ENCODE measurements at places on chromosomes 4 and X. TPM values are rescaled to one million over a fixed set of nuclear protein-coding genes. Genes with fewer than 3 reads are reported as not detected.
A peak's percentile ranks its signal among the peaks of the same experiment; 100 is the strongest.

CENPVL1 gene
- total RNA-seq = not detected

- peaks cover 36% of the 10 kb centered on the region for H3K27me3 ChIP-seq
- H3K4me3 ChIP-seq = no peak overlapping the region
- no peak overlapping the region for H3K27ac ChIP-seq
- no peaks in the 10 kb centered on the region for H3K36me3 ChIP-seq
- DNase-seq = no peak
- H3K4me1 ChIP-seq = peaks cover 6% of the 10 kb centered on the region
Observed at GRCh38 chr4:101787701-101788316, 2.7 kb upstream of the BANK1 start.

DNA sequence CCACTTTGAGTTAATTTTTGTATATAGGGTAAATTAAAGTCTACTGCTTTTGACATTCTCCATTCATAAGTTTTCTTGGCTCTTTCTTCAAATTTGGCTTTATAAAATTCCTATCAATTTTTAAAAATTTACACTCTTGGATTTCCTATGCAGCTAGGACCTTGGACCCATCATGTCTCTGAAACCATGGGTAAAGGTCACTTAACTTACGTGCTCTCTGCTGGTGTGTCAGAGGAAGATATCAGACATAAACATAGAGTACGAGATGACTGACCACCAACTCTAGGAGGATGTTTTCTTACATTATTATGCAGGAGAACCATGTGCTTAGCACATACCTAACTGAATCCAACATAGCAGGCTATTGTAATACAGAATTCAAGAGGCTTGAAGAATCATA lies 62.5 kb upstream of the C1GALT1C1 start:
- H3K4me3 ChIP-seq = no peak overlapping the region
- H3K27me3 ChIP-seq = no peaks in the 10 kb centered on the region
- no peaks in the 10 kb centered on the region for H3K4me1 ChIP-seq
- no peak overlapping the region for H3K27ac ChIP-seq

JCHAIN gene
- total RNA-seq = 6.9 TPM

DNA sequence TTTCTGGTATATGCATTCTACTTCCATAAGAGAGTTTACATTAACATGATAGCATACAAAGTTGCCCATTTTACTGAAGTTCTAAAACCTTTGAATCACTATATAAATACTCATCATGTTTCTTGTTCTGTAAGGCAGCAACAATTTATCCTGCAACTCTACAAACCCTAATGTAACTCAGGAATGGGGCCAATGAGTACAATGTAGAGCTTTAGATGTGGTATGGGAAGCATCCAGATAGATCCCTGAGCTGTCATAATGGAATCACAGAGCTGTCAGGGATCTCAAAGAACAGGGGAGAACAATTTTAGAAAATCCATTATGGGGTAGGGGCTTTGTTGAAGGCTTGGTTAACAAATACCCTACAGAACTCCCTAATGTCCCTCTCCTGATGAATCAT lies 88.5 kb downstream of the DCUN1D4 start:
- peaks cover 13% of the 10 kb centered on the region for H3K27me3 ChIP-seq
- H3K4me3 ChIP-seq = no peak overlapping the region
- H3K27ac ChIP-seq = no peak overlapping the region

- no peaks in the 10 kb centered on the region for H3K27me3 ChIP-seq
- no peak overlapping the region for H3K4me3 ChIP-seq
- H3K4me1 ChIP-seq = no peaks in the 10 kb centered on the region
Observed at GRCh38 chr4:45199736-45200135, 473.4 kb upstream of the GNPDA2 start.

- no peaks in the 10 kb centered on the region for H3K36me3 ChIP-seq
- H3K4me1 ChIP-seq = no peaks in the 10 kb centered on the region
- H3K27me3 ChIP-seq = no peaks in the 10 kb centered on the region
- DNase-seq = no peak
- H3K4me3 ChIP-seq = no peak overlapping the region
Observed at GRCh38 chr4:126541820-126542219, 1090.9 kb upstream of the INTU start.

NR3C2 gene
- 23.9 TPM for total RNA-seq

DNA sequence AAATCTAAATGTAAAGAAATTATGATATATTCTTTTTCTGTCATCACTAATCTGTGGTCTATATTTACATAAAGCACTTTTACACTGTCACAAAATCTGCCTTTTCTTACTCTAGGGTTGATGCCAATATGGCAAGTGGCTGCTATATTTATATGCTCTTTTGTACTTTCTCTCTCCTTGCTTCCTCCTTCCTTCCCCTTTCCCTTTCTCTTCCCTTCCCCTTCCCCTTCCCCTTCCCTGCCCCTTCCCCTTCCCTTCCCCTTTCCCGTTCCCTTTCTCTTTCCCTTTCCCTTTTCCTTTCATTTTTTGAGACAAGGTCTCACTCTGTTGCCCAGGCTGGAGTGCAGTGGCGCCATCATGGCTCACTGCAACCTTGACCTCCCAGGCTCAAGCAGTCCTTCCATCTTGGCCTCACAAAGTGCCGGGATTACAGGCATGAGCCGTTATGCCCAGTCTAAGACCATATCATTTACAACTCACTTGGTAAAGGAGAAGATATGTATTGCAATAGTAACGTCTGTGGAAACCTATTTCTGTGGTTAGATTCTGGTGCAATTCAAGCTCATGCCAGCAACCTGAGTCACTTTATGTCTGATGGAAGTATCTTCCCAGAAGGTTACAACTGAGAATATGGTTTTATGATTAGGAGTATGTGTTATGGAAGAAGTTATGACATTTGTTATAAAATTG lies 13.9 kb upstream of the PLAC8 start:
- H3K27me3 ChIP-seq = no peaks in the 10 kb centered on the region
- DNase-seq = no peak
- H3K27ac ChIP-seq = no peak overlapping the region
- no peaks in the 10 kb centered on the region for H3K36me3 ChIP-seq

DNA sequence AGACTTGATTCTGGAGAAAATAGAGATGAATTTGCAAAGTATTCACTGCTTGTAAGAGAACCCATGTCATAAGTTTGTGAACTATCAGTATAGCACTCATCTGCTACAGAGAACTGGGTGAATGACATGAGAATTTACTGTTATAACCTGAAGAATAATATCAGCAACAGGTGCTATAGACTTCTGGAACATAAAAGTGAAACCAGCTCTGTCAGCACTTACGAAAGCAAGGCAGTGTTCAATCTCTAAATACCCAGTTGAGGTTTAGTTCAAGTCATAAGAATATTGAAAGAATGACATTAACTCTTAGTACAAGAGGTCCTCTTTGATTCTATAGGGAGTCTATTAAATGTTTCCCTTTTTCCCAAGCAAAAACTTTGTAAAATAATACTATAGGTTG lies 232.9 kb upstream of the ANKRD50 start:
- H3K27me3 ChIP-seq = no peaks in the 10 kb centered on the region
- DNase-seq = no peak
- H3K4me1 ChIP-seq = peaks cover 30% of the 10 kb centered on the region
- peak overlapping the region; percentile 27 for H3K4me3 ChIP-seq
- no peak overlapping the region for H3K27ac ChIP-seq

DNA sequence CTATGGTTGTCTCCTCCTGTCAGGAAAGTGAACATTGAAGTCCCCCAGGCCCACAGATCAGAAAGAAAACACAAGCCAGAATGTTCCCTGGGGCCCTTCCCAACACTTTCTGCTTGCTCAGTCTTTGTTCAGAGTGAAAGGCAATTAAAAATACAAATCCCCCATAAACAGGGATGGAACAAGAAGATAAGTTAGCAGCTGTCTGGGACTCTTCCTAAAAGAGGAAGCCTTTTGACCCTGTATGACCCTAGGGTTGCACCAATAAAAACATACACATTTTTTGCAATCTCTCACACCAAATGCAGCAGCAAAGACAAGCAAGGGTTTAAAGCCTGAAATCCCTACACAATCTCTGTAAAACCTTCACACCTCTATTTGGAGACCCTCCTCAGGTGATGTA lies 22.6 kb downstream of the IRF2 start:
- peaks cover 5% of the 10 kb centered on the region for H3K36me3 ChIP-seq
- peak overlapping the region; percentile 87 for H3K27ac ChIP-seq
- H3K4me3 ChIP-seq = no peak overlapping the region
- H3K4me1 ChIP-seq = peaks cover 98% of the 10 kb centered on the region
- H3K27me3 ChIP-seq = no peaks in the 10 kb centered on the region

- H3K27ac ChIP-seq = no peak overlapping the region
- H3K4me3 ChIP-seq = no peak overlapping the region
- no peaks in the 10 kb centered on the region for H3K4me1 ChIP-seq
- peaks cover 61% of the 10 kb centered on the region for H3K27me3 ChIP-seq
- no peaks in the 10 kb centered on the region for H3K36me3 ChIP-seq
Observed at GRCh38 chr4:140581078-140581477, 12.3 kb upstream of the UCP1 start.

DNA sequence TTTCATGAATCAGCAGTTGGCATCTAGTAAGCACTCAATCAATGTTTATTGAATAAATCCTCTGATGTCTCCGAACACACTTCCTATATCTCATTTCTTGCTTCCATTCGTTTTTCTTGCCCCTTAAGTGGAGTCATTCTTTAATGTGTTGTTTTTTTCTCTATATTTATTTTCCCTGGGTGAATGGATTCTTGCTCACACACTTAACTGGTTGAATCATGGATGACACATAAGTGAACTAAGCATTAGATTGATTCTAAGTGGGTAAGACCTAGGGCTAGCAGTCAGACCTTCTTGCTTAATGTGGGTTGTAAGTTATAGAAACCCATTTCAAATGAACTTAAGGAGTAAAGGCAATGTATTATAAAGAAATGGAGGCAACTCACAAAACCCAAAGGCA lies 111.1 kb downstream of the RTL3 start:
- H3K36me3 ChIP-seq = no peaks in the 10 kb centered on the region
- no peak for DNase-seq
- no peaks in the 10 kb centered on the region for H3K27me3 ChIP-seq
- no peak overlapping the region for H3K4me3 ChIP-seq

DNA sequence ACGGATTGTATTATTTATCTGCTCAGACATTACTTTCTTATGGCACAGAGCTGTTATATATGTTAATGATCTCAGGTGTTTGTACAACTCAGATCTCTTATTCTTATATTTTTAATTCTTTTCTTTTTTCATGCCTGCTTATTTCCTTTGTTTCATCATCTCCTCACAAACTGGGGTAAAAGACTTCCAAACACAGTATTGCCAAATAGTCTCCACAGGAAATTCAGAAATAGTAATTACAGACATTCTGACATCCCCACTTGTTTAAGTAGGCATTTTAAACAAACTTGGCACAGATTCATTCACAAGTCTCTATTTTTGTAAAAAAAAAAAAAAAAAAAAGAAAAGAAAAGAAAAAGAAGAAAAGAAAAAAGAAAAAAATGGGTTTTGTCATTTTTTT lies 129.7 kb upstream of the USP38 start:
- H3K4me3 ChIP-seq = no peak overlapping the region
- DNase-seq = no peak
- H3K4me1 ChIP-seq = no peaks in the 10 kb centered on the region
- no peaks in the 10 kb centered on the region for H3K36me3 ChIP-seq
- H3K27ac ChIP-seq = no peak overlapping the region

PAGE2B gene
- not detected for total RNA-seq

- H3K27me3 ChIP-seq = no peaks in the 10 kb centered on the region
- H3K4me1 ChIP-seq = peaks cover 33% of the 10 kb centered on the region
- DNase-seq = peak; percentile 50
- peak overlapping the region; percentile 77 for H3K27ac ChIP-seq
- H3K4me3 ChIP-seq = no peak overlapping the region
- no peaks in the 10 kb centered on the region for H3K36me3 ChIP-seq
Observed at GRCh38 chr4:78644744-78645330, 93.3 kb downstream of the ANXA3 start.

GRCh38 chr4:12633053-12633651 lies 851.0 kb downstream of the RAB28 start:
- H3K36me3 ChIP-seq = no peaks in the 10 kb centered on the region
- no peak overlapping the region for H3K4me3 ChIP-seq
- H3K4me1 ChIP-seq = no peaks in the 10 kb centered on the region
- H3K27ac ChIP-seq = no peak overlapping the region
- DNase-seq = peak; percentile 71
- no peaks in the 10 kb centered on the region for H3K27me3 ChIP-seq

- no peaks in the 10 kb centered on the region for H3K36me3 ChIP-seq
- H3K27ac ChIP-seq = no peak overlapping the region
- H3K4me3 ChIP-seq = no peak overlapping the region
Observed at GRCh38 chrX:50495616-50496015, 25.0 kb upstream of the DGKK start.

DNA sequence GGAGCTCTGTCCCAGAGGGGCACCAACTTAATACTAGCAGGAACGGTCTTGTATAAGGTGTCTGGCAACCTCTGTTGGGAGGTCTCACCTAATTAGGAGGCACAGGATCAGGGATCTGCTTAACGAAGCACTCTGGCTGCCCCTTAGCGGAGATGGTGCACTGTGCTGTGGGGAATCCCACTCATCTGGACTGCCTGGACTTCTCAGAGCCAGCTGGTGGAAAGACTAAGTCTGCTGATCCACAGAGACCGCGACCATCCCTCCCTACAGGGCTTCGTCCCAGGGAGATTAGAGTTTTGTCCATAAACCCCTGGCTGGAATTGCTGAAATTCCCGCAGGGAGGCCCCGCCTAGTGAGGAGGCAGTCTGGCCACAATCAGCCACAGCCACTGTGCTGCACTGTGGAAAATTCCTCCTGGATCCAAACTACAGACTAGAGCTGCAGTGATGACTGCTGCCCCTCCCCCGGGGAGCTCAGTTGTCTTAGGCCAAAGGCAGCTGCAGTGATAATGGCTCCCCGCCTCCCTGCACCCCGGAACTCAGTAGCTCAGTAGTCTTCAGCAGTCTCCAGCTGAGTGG lies 22.0 kb upstream of the ZCCHC4 start:
- H3K36me3 ChIP-seq = no peaks in the 10 kb centered on the region
- H3K27ac ChIP-seq = no peak overlapping the region
- DNase-seq = no peak

DNA sequence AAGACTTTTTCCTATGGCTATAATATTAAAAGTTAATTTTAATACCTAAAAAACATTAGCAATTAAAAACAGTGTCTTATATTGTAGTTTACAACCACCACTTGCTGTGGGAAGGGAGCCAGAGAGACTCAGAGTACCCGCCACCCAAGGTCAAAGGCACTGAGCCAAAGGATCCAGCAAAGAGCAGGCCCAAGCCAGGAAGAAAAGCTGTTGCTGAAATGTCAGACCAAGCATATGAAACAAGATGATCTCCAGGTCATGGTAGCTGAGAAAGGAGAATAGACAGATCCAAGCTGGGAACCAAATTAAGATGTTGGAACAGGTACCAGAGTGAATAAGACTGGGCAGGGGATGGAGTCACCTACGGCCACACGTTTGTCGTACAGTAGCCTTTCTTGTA lies 18.8 kb upstream of the ATOH1 start:
- peak; percentile 36 for DNase-seq
- no peaks in the 10 kb centered on the region for H3K27me3 ChIP-seq
- no peaks in the 10 kb centered on the region for H3K36me3 ChIP-seq
- H3K27ac ChIP-seq = peak overlapping the region; percentile 56

GRCh38 chrX:13418126-13419097 lies 98.6 kb upstream of the ATXN3L start:
- H3K4me3 ChIP-seq = no peak overlapping the region
- H3K27ac ChIP-seq = no peak overlapping the region
- no peaks in the 10 kb centered on the region for H3K27me3 ChIP-seq
- H3K4me1 ChIP-seq = no peaks in the 10 kb centered on the region
- no peaks in the 10 kb centered on the region for H3K36me3 ChIP-seq

GRCh38 chr4:25031077-25031621 lies 403 bp upstream of the LGI2 start:
- peaks cover 15% of the 10 kb centered on the region for H3K4me1 ChIP-seq
- no peaks in the 10 kb centered on the region for H3K36me3 ChIP-seq
- H3K27ac ChIP-seq = peak overlapping the region; percentile 42

CSTF2 gene
- 6.8 TPM for total RNA-seq
